Hepatic stellate cell (primary cell): ENCODE measurements at places on chromosomes 1 and 21.
A peak's percentile ranks its signal among the peaks of the same experiment; 100 is the strongest.

GRCh38 chr1:167273027-167273800 is 52.5 kb downstream of the POU2F1 start:
- no peak for DNase-seq

DNA sequence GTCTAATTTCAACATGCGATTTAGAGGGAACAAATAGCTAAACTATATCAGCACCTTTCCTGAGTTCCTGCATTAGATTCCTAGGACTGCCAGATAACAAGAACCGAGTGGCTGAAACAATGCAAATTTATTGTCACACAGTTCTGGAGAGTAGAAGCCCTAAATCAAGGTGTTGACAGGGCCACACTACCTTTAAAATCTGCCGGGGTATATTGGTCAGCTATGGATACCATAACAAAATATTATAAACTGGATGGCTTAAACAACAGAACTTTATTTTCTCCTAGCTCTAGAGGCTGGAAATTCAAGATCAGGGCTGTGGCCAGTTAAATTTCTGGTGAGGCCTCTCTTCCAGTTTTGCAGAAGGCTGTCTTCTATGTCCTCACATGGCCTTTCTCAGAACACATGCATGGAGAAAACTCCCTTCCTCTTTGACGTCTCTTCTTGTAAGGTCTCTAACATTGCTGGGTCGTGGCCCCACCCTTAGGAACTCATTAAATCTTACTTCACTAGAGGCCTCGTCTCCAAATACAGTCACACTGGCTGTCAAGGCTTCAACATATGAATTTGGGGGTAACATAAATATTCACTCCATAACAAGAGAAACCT is 144.3 kb downstream of the FCRL5 start:
- DNase-seq: no peak

- DNase-seq: no peak
Observed at GRCh38 chr1:6599141-6599975, 3.3 kb downstream of the KLHL21 start.

- DNase-seq: no peak
Observed at GRCh38 chr21:16324630-16325029, 594.8 kb downstream of the USP25 start.

DNA sequence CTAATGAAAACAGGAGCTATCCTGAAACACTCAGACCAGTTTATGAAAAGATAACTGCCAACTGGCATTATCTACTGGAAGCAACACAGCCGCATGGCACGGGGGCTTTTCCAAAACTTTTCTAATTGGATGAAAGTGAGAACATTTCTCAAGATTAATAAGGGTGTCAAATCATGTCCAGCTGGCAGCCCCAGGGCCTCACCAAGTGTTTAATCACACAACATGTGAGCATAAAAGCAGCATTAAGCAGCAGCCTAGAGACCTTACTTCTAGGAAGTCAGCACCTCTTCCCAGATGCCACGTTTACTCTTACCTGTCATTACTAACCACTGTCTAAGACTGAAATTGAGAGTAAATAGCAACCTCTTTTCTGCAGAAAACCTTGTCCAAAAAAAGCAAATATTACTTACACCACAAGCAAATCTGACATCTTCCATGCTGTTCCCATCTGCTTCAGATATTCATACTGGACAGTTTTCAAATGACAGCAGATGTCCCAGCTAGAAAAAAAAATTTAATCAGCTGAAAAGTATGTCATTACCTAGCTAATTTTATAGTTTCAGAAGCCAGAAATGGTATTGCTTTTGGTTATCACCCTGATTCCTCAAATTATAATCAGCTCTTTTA is 341.5 kb upstream of the ZP4 start:
- DNase-seq: no peak

DNA sequence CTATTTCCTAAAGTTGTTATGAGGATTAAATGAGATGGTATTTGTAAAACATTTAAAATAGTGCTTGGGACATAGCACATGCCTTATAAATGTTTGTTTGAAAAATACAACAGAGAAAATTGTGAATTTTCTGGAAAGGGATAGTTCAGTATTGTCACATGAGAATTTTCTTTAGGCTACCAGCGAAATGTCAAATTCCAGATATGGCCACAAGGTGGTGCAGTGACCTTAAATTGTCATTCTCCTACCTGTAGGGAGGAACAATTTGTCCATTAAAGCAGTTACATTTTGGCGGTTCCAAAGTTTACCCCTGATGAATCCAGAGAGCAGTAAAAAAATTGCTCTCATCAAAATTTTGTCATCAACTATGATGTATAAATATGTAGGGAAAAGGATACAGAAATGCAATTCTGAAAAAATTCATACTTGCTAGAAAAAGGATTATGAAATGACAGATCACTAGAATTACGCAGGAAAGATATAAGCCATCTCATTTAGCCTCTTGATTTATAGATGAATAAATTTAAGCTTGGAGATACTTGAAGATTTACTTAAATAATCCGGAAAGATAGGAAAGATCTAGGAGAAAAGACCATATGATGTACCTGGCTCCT is 50.2 kb upstream of the TSHB start:
- peak; percentile 0 for DNase-seq

DNA sequence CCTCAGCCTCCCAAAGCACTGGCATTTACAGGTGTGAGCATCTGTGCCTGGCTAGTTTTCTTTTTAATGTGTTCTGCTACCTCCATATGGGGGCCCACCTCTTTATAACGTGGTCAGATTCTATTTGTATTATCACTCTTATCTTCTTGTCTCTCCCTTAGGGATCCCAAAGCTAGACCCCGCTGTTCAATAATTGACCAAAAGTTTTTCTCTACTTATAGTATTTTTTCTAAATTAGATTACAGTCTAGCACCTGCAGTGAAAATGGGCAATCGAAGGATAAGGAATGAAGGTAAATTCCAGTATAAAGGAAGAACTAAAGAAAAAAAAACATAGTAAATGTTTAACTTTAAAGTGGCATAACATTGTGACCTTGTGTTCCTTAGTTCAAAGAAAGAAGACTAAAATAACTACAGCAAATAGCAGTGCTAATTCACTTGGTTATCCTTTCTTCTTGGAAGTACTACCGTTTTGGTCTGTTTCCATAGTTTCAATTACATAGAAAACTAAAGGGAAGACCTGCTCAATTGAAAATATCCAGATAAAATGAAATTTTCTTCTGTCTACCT is 24.1 kb downstream of the NFYC start:
- DNase-seq: no peak

DNA sequence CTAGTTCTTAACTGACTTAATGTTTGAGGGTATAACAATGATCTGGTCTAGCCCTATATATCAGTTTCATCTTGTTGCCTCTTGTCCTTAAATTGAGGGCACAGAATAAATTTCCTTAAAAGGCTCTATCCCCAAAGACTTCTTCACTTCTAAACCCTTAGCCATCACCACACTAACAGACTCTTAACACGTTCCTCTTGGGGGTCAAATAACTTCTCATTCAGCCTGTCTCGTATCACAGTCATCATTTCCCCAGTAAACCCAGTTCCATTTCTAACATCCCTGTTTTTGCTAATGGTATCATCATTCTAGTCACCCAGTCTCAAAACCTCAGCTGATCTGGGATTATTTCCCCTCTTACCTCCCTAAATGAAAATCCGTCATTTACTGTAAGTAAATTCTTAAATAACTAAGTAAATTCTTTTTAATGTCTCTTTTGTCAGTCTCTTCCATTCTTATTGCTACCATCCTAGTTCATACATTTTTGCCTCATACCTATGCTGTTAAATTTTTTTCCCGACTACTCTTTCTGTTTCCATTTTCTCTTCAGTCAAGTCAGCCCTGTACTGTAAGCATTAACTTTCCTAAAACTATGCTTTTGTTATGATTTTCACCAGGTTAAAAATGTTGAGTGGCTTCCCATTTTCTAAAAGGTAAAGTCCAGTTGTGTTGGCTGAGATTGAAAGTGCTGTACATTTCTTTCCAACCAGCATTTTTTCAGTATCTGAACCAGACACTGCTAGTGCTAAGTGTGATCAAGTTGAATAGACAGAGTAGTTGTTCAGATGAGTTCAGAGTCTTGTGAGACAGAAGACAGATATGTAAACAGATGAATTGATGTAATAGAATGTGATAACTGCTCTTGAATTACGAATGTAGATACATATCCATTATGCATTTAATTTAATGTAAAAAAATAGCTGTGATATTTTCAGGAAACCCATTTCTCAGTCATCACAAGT is 6.9 kb downstream of the CTTNBP2NL start:
- DNase-seq: no peak

DNA sequence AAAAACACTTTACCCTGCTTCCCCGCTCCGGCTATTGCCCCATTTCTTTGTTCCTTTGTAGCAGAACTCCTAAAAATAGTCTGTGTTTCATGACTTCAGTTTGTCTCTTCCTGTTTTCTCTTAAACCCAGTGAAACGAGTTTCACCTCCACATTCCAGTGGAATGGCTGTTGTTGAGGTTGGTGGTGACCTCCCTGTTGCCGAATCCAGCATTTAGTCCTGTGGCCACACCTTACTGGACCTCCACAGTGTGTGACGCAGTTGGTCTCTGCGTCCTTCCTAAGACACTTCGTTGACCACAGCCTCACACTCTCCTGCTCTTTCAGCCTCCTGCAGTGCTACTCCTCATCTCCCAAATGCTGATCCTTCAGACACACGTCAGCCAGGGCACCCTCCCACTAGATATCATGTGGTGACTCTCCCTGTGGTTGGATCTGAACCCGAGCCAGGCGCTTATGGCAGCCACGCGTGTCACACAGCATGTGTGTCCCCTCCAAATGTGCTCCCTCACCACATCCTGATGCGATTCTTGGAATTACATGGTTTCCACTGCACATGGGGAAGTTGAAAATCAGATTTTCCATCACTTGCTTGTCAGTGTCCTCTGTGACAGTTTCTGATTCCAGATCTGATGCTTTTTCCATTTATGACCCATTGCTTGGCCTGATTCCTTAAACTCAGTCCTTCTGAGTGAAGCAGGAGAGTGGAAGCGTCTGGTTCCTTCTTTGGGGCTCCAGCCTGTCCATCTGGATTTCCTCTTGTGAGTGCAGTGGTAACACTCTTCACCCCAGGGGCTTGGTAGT is 99.1 kb upstream of the ARTN start:
- DNase-seq: peak; percentile 40
